ENCODE measurements at places on chromosomes 2 and 18. TPM values are rescaled to one million over a fixed set of nuclear protein-coding genes. Genes with fewer than 3 reads are reported as not detected.

Gene FAP
- 2.8 TPM for total RNA-seq

GRCh38 chr2:73238976-73239375, 4.9 kb downstream of the CCT7 start:
- DNase-seq = no peak

GRCh38 chr2:154173164-154173563, 301.4 kb downstream of the GALNT13 start:
- no peak for DNase-seq

DNA sequence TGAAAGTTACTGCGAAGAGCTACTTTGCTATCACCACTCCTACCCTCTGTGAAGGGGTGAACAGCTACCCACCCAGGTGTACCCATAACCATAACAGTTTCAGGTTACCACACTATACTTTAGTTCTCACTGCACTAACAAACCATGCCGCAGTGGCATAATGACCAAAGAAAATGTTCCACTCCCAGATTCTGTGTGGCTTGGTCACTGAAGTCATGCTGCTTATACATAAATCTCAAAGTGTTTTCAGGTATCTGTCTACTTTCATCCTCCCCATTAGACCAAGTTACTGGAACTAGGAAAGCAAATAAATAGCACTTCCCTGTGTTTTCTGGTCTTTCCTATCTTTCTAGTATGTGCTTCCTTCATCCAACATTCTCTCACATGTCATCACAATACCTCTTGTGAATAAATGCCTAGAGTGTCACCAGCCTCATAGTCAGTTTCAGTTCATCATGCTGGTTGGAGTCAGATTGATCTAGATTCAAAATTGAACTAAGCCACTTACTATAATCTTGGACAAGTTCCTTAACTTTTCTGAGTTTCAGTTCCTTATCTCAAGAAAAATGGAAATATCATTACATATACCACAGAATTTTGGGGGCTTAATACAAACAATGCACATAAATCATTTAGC, 293.6 kb downstream of the FSIP2 start:
- no peak for DNase-seq

DNA sequence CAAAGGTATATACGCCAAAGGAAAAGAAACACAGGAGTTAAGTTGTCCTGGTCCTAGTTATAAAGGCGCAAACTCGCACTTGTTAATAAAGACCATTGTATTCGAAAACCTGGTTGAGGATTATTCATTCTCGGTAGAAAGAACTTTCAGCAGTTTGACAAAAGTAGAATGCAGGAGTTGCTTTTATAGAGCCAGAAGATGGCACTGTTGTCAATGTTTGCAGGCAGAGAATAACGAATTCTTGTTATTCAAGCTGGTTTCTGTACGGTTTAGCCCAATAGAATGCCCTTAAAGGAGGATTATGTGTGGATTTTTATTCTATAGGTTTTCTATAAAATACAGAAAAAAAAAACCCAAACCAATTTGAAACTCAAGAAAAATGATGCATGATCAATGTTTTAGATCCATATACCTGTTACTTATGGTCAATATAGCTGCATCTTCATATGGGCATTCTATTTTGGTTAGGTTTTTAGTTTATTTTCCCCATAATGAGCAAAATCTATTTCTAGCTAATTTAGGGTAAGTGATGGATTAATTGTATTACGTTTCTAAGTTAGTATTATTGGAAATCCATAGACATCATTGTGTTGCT, 510.3 kb downstream of the PLCL1 start:
- no peak for DNase-seq

GRCh38 chr18:43931439-43931838, 654.1 kb upstream of the SYT4 start:
- DNase-seq = no peak

Measured in omental fat pad (tissue), 4 donors.